ENCODE measurements at places on chromosomes 12 and 14.

DNA sequence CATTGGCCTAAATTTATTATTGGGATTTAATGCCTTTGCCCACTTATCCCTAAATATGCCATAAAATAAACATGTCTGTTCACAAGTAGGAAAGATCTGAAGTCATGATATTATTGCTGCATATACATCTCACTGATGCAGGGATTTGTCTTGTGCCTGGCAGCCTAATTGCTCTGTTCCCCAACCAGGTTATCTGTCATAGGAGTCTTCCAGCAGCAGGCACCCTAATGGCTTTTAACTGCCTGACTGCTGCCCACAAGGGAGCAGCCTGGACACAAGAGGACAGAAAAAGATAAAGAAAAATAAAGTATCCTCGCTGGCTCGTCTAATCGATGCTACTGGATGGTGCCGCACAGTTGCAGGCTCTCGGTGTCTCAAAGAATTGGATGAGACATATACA, 337.6 kb upstream of the FAR2 start:
- DNase-seq, result no peak

DNA sequence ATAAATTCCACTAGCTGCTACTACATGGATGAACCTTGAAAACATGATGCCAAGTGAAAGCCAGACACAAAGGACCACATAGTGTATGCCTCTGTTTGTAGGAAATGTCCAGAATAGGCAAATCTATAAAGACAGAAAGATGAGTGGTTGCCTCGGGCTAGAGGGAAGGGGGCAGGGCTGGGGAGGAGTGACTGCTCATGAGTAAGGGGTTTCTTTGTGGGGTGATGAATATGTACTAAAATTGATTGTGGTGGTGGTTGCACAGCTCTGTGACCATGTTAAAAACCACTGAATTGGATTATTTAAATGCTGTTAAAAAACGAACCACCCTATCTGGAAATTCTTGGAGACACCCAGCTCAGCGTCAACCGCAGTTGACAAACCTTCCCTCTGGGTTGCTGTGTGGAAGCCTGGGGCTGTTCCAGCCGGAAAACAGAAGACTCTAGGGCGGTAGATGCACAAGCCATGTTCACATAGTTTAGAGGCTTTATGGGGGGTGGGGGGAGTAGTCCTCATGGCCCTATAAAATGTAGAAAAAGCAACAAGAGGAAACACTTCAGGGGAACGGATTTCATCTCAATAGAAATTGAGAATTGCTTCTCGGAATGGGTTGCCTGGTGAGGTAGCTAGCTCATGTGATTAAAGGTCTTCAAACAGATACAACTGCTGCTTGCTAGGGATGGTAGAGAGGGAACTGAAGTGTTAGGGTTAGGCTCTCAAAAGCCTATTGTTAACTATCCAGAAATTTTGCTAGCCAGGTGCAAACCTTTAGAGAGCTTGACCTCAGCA, 29.4 kb downstream of the RIN3 start:
- no peak for DNase-seq

GRCh38 chr12:4212845-4213244, 60.7 kb upstream of the CCND2 start:
- no peak for DNase-seq

- no peak for DNase-seq
Measured at GRCh38 chr14:43803076-43803689, 703.9 kb downstream of the FSCB start.

- no peak for DNase-seq
Measured at GRCh38 chr14:91405724-91406435, 11.7 kb downstream of the CCDC88C start.

- DNase-seq, result no peak
Measured at GRCh38 chr12:108671110-108671509, 37.4 kb upstream of the SELPLG start.

DNA sequence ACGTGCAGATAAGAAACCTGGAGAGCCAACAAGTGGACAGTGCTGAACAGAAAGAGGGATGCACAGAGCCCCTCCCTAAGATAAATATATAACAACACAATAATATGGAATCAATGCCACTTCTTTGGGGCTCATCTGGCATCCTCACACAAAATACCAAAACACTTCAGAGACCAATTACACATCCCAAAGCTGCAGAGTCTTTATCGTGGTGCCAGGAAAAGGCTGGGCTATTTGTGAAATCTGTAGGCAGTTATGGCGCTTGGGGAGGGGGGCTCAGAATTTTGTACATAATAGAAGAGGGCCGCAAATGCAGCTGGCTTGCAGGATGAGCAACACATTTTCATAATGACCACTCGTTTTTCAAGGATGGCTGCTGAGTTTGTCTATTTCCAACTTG, 160.4 kb upstream of the NOS1 start:
- no peak for DNase-seq

- DNase-seq, result no peak
Measured at GRCh38 chr14:71481021-71481654, 451.1 kb upstream of the RGS6 start.

- no peak for DNase-seq
Measured at GRCh38 chr14:20655851-20656250, 14.4 kb upstream of the OR6S1 start.

DNA sequence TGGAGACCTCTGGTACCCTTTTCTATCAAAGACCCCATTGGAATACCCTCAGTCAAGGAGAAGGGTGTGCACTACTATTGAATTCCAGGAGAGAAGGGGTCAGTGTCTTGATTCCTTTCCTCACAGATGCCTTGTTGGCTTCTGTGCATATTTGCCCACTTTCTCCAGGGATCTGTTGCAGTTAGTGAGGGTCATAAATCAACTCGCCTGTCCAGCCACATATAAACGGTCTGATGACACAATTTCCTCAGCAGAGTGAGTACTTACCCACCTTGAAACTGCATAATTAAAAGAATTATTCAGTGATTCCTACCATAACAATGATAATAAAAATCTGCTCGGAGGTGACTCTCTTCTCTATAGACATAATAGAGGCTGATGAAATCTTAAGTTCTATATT, 13.9 kb upstream of the DCD start:
- no peak for DNase-seq

DNA sequence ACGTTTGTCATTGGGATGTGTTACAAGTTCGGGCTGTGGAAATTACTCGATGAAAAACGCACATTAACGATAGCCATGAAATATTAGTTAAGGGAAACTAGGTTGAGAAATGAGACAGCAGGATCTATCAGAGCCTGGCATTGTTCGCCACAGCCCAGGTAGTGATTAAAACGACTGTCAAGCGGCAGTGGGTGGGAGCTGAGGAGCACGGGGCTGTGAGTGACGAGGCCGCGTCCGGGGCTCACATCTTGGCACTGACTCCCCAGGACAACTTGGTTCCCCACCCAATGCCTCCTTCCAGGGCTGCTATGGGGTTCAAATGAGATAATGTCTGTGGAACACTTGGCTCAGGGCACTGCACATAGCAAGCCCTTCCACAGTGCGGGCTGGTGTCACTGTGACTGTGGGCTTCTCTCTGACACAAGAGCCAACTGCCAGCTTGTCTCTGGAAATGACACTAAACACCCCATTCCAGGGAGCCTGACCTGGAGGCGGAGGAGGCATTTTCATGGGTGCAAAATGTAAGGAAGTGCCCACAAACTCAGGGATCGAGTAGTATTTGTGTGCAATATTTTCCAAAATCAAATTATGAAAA, 19.3 kb downstream of the MMAB start:
- no peak for DNase-seq

DNA sequence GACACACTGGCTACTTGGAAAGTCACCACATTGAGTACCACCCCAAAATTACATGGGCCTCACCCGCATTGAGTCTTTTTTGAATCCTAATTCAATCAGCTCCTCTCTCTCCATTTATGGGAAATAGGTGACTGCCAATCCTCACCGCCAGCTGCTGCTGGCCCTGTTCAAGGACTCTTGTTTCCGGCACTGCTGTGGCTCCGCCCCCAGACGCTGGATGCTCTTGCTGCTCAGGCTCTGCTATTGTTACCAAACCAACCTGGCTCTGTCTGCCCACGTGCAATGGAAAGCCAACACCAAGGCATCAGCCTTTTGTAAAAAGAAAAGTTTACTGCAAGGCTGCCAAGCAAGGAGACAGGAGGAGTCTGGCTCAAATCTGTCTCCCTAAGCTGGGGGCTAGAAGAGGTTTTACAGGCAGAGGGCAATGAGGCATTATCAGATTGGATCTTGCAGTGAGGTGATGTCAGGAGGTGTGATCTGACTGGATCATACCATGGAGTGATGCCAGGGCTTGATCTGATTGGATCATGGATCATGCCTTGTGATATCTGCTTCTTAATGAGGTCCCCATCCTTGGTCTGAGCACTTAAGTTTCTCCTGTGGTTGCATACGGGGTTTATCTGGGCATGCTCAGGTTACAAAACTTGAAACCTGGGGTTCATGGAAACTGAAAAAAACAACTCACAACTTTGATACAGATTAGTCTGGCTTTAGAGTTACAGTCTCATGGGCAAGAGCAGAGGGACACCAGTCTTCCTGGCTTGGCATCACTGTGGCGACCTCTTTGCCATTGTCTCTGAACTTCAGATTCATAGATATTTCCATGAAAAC, 117.1 kb upstream of the SLC35F4 start:
- no peak for DNase-seq

DNA sequence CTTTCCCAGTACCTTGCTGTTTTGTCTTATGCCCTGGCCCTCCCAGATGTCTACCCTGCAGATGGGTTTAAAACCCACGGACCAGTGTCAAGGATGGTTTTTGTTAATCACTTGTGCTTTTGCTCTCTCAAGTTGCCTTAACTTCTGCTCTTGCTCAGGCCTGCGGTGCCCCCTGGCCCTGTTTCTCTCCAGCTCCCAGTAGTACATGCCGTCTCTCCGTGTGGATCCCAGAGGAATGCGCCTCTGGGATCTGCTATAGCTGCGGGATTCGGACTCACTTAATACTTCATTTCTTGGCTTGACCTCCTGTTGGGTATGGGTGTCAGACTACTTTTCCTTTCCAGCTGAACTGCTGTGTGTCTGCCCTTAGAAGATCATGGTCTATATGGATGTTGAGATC, 14.5 kb downstream of the PLEKHG3 start:
- no peak for DNase-seq

- no peak for DNase-seq
Measured at GRCh38 chr12:107457362-107457935, 228.2 kb upstream of the PWP1 start.

DNA sequence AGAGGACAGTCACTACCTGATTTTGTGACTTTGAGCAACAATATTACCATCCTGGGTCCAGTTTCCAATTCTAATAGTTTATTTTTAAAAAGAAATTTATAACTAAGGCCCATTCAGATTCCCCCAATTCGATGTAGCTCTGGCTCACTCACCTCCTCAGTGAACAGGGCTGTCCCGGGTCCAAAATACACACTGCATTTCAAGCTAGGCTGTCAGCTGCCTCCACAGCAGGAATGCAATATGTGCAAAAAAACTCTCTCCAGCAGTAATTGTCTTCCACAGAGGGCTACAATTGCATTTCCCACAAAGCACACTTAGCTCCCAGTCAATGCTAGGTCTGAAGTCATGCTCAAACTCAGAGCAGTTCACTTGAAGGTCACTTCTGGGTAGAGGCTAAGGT, 39.3 kb upstream of the ZNF641 start:
- no peak for DNase-seq

DNA sequence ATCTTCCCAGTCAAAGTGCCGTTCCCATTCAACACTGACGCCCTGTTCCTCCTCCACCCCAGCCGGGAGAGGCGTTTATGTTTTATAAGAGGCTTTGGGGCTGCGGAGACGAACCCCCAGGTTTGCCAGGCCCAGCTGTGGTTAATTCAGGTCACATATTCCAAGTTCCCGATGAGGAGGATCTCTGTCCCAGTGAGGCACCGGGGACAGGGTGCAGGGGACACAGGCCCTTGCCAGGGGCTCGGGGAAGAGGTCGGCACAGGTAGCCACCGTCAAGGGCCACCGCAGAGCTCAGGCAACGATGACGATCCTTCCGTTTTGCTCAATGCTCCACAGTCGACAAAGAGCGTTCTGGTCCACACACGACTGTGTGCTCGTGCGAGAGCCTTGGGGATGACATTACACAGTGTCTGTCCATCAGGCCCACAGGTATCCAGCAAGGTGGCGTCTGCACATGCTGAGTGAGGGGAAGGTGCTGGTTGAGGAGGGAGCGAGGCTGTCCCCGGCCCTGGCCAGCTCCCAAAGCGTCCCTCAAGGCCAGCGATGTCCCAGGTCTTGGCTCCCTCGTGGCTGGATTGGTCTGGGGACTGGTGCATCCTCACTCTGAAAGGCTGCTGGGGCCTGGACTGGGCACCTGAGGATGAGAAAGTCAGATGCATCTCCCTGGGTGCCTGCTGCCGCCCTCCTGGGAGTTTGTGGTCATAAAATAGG, 189.2 kb upstream of the C14orf180 start:
- no peak for DNase-seq

GRCh38 chr14:96091941-96092411, 52.8 kb downstream of the C14orf132 start:
- DNase-seq, result no peak

DNA sequence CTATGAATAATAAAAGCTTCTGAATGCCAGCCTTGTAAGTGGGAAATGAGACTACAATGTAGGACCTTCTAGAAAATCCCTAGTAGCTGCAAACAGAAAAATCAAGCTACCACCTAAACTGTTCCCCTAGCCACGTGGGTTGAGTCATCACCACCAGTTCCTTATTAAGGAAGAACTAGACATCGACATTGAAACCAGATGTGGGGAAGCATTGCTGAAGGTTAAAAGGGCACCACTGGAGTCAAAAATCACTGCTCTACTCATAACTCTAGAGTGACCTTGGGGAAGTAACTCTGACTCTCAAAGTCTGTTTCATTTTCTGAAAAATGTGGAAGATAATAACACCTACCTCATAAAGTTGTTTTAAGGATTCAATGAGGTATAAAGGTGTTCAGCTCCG, 9.4 kb upstream of the CNIH1 start:
- DNase-seq, result no peak

GRCh38 chr12:41436076-41436475, 248.0 kb downstream of the PDZRN4 start:
- no peak for DNase-seq

DNA sequence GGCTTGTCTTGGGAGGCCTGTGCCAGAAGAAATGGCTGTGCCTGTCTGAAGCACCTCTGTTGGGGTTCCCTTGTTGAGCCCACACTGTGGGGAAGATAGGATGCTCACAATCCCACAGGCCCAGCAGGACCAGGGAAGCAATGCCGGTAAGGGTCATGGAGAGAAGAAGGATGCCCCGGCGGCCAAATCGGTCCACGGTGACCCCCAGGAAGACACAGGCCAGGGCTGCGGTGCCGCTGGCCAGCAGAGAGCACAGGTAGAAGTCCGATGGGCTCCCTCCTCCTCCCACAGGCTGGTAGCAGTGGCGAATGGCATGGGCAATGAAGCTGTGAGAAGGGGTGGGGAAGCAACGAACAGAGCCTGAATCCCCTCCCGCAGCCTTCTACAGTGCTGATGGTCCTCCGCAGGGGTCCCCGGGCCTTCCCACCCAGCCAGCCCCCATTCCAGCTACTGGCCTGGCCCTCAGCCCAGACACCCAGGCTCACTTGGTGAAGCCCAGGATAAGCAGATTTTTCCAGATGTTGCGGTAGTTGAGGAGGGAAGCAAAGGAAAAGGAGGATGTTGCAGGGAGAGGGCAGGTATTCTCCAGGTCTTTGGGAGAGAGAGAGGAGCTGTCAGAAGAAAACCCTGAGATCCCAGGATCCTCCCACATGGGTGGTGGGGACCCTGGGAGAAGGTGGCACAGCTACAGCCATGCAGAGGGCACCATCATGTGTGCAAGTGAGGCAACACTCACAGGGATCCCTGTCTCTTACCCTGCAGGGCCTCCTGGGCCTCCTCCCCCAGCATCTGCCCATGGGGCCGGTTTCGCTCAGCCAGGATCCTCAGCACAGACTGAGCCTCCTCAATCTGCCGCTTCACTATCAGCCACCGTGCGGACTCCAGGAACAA, 5.0 kb downstream of the SLC22A17 start:
- DNase-seq, result no peak

Data from NT2/D1 (cell line).